Fibroblast of lung (primary cell): ENCODE measurements at places on chromosomes 12 and 14. TPM values are rescaled to one million over a fixed set of nuclear protein-coding genes. Genes with fewer than 3 reads are reported as not detected.

The FBLN5 gene
- total RNA-seq = 13.4 and 33.4 TPM in 2 replicates

DNA sequence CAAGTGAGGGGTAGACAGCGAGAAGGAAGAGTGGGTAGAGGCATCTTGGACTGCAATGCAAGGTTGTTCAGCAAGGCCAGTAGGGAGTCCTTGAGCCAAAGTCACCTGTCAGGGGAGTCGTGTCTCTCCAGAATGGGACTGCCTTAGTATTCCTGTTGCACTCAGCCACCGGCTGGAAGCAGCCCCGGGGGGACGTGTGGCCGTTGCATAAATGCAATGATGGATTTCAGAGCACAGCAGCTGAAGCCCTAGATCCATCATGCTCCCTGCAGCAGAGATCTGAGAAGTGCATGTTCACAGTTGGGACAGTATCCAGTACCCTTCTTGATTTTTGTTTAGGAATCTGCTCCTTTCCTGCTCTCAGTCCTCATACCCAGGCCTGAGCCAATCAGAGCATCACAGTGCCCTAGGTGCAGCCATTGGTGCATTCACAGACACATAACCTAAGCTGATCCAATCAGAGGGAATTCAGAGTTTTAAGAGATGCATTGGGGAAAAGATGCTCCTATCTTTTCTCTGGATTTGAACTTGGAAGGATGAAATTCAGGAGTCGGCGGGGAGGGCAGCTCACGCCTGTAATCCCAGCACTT is 62.9 kb downstream of the HSPB8 start:
- no peak for DNase-seq

The MSI1 gene
- under 0.01 TPM in 1 of 2 replicates, not detected in the other for total RNA-seq

GRCh38 chr12:83132360-83132759 is 445.7 kb downstream of the TMTC2 start:
- DNase-seq = no peak

DNA sequence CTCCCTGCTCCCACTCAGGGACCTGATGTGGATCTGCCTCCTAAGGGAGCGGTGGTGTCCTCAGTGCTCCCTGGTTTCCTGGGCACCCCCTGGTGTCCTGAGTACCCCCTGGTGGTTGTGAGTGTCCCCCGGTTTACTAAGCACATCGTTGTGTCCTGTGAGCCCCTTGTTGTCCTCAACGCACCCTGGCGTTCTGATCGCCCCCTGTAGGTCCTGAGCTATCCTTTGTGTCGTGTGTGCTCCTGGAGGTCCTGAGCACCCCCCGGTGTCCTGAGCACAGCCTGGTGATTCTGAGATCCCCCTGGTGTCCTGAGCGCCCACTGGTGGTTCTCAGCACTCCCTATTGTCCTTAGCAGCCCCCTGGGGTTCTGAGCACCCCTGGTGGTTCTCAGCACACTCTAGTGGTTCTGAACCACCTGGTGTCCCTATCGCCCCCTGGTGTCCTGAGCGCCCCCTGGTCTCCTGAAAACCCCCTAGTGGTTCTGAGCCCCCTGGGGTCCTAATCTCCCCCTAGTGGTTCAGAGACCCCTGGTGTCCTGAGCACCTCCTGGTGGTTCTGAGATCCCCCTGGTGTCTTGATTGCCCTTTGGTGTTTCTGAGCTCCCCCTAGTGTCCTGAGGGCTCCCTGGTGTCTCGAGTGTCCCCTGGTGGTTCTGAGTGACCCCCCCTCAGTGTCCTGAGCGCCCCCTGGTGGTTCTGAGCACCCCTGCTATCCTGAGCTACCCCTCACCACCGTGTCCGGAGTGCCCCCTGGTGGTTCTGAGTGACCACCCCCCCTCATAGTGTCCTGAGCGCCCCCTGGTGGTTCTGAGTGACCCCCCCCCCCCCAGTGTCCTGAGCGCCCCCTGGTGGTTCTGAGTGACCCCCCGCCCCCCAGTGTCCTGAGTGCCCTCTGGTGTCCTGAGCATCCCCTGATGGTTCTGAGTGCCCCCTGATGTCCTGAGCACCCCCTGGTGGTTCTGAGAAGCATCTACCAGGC is 615.1 kb downstream of the TMEM121 start:
- DNase-seq = no peak

DNA sequence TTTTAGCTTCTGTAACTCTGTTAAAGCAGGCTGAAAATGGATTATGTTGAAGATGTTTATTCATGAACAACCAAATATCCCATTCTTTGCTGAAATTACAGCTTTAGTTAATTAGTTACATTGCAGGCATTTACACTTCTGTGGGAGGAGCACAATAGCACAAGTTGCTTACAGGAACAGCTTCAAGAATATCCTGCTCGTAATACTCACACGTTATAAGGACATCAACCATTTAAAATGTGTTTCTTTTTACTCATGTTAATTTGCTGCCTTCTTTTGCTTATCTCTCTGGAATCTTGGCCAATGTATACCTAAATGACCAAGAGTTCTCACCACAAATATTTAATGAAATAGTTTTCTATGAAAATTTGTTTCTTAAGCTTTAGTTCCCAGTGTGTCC is 305.2 kb upstream of the SYT1 start:
- DNase-seq = no peak

The ALDH2 gene
- total RNA-seq = 43.4 and 53.7 TPM in 2 replicates
